Activated CD8-positive, alpha-beta memory T cell treated with anti-CD3 and anti-CD28 coated beads for 1 hour (primary cell): ENCODE measurements at places on chromosomes 3 and 15.
A peak's percentile ranks its signal among the peaks of the same experiment; 100 is the strongest.

GRCh38 chr15:69780981-69781380, 316.7 kb downstream of the TLE3 start:
- no peak for DNase-seq

GRCh38 chr3:18119866-18120265, 305.3 kb downstream of the SATB1 start:
- no peak for DNase-seq

- no peak for DNase-seq
Measured at GRCh38 chr3:111465081-111465670, 76.8 kb upstream of the CD96 start.

- no peak for DNase-seq
Measured at GRCh38 chr3:28210968-28211713, 30.3 kb upstream of the CMC1 start.

- peak; percentile 34 for DNase-seq
Measured at GRCh38 chr15:70488002-70488605, 275.3 kb downstream of the UACA start.

GRCh38 chr3:25418596-25418995, 9.5 kb upstream of the RARB start:
- no peak for DNase-seq

DNA sequence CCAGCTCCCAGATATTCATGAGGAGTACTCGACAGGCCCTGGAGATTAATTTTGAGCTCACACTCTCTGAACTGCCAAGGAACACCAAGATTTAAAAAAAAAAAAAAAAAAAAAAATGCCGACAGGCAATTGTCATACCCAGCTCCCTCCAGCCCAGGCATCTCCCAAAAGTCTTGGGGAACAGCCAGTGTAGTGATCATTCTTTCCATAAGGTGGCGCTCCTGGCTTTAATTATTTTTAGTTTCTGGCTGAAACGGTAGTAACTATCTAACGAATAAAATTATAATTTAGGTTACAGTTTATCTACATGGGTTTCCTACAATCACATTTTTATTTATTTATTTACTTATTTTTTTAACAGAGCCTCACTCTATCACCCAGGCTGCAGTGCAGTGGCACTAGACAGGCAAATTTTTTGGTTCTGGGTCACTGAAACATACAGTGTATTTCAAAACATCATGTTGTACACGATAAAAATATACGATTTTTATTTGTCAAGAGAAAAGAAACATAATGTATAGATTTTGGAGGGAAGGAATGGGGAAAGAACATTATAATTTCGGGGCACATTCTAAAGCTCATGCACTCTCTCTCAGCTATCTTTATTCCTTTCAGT, 157.3 kb downstream of the ADAMTS9 start:
- no peak for DNase-seq

GRCh38 chr15:96804754-96805153, 474.3 kb downstream of the NR2F2 start:
- no peak for DNase-seq

GRCh38 chr3:53547327-53547726, 52.9 kb downstream of the CACNA1D start:
- DNase-seq = no peak
